ENCODE measurements at places on chromosomes 1 and 21. TPM values are rescaled to one million over a fixed set of nuclear protein-coding genes. Genes with fewer than 3 reads are reported as not detected.

DNA sequence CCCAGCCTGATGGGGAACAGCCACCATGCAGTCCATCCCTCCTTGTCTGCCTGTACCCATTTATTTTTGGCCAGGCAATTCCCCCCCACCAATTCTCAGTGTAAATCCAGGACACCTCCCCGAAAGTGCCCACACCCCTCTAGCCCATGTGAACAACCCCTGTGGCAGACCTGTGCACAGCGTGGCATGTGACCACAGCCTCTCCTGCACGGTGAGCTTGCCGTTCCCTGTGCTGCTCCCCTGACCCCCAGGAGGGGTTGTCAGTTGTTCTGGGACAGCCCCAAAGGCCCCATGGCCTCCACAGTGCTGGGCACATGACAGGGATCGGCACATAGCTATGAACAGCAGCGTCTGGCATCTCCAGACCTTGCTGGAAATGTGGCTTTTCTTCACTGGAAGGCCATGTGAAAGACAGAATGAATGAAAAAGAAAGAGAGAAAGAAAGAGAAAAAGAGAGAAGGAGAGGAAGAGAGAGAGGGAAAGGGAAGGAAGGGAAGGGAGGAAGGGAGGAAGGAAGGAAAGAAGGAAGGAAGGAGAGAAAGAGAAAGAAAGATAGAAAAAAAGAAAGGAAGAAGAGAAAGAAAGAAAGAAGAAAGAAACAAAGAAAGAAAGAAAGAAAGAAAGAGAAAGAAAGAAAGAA, 3.9 kb downstream of the CAPN9 start:
- DNase-seq: no peak

- DNase-seq: no peak
Measured at GRCh38 chr21:30714456-30714855, 4.1 kb downstream of the KRTAP21-3 start.

DNA sequence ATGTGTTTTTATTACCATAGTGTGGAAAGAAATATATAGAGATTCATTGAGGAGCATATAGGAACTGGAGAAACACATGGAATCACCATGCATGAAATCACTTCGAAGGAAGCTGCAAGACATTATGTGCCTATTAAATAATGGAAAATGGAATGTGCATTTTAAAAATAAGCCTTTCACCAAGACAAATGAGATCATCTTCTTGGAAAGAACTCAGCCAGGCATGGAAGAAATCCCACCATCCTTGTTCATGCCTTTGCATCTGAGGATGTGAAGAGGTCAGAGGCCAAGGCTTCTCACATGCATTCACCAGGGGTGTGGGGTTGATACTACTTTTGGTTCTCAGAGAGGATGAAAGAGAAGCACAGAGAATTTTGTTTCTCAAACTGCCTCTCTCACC, 50.0 kb downstream of the C1orf198 start:
- DNase-seq: peak; percentile 4

- DNase-seq: no peak
Measured at GRCh38 chr1:966135-966703, at the start of gene PLEKHN1. Gene PLEKHN1 (plus strand): TSS chr1:966482. CDS start chr1:966532, 50 bp downstream.

SMIM1 gene
- total RNA-seq: 5.9 TPM

PCSK9 gene
- total RNA-seq: 10.2 TPM

PRMT2 gene
- total RNA-seq: 104 TPM

DNA sequence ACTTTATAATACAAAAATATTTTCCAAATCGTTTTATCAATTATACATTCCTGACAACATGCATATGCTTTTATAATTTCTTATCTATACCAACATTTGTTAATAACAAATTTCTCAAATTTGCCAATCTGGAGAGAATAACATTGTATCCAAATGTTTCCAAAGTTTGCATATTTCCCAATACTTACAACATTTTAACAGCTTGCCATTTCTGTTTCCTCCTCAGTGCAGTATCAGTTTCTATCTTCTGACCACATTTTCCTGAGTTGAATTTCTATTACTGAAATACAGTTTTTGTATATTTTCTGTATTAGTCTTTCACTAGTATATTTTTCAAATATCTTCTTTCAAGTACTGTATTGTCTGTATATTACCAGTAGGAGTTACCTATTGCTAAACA, 1594.3 kb downstream of the PLA2G4A start:
- DNase-seq: no peak

GRCh38 chr1:15681349-15682292, 2.5 kb upstream of the PLEKHM2 start:
- no peak for DNase-seq

- no peak for DNase-seq
Measured at GRCh38 chr1:58283388-58284224, 262.9 kb downstream of the OMA1 start.

DNA sequence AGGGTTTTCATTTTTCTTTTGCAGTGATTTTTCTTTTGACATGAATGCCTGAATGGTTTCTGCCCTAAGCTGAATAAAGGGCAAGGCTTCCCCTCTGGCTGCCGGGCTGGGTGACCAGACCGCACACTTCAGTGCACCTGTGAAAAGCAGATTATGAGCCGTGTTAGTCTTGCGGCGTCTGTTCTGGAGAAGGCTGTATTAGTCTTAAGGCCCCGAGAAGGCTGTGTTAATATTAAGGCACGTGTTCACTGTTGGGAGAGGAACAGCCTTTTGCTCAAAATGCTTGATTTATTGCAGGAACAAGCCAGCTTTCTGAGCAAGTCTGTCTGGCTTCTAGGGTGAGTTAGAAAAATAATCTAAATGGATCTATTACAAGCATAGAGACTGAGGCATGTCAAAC, 54.7 kb upstream of the DNAH14 start:
- DNase-seq: no peak

DNA sequence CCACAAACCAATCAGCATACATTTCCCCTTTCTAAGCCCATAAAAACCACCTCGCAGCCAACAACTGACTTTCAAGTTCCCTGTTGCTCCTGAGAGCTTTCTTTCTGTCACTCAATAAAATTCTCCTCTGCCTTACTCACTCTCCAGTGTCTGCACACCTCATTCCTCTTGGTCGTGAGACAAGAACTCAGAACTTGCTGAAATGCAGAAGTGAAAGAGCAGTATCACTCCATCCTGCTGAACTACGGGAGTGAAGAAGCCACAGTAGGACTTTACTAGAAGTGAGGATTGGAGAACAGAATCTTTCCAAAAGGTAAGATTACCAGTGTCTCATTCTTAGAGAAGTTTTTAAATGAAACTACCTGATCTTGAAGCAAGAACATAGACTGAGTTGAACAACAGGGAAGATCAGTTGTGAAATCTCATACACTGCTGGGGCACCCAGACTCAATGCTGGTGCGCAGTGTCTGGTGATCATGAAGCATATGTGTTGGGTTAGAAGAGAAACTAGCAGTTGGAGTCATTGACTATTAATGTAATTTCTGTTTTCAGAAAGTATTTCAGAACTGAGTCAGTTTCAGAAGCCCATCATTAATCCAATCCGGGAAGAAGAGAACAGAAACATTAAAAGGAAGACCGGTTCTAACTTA, 726.9 kb upstream of the TMPRSS15 start:
- no peak for DNase-seq

DNA sequence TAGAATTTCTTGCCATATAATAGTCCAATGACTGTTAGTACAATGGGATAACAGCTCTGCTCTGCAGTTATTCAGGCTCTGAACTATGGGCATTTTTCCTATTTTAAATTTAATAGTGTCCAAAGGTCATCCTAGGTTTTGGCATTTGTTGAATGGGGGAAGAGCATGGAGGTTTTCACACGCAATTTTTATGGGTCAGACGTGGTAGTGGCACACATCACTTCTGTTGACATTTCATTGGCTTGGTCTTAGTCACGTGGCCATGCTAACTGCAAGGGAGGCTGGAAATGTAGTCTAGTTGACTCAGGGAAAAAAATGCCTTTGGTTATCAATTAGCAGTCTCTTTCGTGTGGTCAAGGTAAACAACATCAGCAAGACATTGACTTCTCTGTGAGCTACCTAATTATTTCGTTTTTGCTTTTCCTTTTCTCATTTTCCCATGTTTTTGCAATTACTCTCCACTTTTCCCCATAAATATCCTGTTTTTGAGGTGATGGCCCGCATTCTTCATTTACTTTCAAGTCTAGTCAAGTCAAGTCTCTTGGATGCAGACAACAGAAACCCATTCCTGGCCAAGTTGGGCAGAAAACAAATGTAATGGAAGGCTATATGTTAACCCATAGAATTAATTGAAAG, 82.8 kb downstream of the DYRK1A start:
- no peak for DNase-seq
